ENCODE measurements at places on chromosomes 5 and 9.

DNA sequence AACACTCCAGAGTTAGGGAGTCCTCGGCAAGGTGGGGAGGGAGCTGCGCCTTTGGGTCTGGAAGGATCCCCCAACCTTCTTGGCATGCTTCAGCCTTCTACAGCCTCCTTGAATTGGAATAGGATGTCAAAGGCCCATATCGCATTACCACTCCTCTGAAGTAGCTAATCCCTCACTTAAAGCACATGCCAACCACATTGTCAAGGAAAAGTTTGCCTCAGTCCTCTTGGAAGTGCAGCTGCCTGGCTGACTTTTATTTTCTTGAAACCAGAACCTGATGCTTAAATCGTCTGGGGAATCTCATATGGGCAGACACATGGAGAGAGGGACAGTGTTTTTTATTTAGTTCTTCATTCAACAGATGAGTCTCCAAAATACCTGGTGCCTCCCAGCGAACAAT, 14.5 kb downstream of the CXCL14 start:
- no peak for DNase-seq

GRCh38 chr9:127255692-127256091, 8.9 kb upstream of the GARNL3 start:
- no peak for DNase-seq

DNA sequence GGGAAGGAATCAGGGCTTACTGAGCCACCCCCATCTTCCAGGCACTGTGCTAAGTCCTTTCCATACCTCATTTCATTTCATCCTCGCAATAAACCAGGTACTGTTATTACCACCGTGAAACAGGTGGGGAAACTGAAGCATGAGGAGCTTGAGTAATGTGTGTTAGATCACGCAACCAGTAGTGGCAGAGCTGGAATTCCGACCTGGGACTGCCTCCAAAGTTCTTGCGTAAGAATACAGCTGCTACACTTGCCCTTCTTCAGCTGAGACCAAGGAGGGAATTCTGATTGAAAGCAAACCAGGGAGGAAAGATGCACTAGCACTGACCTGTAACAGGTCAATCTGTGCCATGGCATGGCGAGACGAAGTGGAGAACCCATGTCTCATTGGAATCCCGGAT, 113.4 kb upstream of the MSX2 start:
- DNase-seq: no peak

DNA sequence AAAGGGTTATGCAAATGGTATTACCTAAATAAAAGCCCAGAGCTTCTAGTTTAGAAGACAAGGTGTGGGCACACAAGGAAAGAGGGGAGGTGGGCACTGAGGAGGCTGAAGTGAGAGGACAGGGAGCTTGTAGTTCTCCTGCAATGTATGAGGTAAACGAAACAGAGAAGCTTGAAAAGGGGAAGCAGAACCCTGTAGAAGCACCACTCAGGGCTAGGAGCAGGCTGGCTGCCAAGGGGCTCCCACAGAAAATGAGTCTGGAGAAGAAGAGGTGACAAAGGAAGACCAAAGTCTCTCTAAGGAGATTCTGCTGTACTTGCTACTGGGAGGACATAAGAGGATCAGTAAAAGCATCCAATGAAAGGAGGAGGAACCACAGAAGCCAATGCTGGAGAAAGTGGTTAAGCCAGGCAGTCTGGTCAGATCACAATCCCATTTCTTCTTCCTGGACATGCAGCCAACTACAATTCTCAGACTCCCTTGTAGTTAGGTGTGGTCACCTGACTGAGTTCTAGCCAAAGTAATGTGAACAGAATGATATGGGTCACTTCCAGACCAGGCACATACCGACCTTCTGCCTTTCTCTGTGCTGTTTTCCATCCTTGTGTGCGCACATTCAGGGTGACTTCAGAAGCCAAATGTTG, 174.5 kb upstream of the MAP3K1 start:
- no peak for DNase-seq

DNA sequence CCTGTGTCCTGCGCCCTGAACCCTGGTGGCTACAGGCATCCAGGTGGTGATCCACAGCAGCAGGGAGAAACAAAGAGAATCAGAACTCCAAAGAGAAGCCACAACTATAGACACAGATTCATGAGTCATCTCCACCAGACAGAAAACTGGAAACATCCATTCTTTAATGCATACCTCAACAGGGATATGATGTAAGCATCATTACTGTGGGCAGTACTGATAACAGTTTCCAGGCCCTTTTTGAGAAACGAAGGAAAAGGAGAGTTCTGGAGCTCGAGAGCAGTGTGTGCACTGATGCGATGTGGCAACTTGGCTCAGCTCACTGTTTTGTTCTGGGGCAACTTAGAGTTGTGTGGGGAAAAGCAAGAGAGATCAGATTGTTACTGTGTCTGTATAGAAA, 215.6 kb upstream of the ADAMTS16 start:
- DNase-seq: no peak

GRCh38 chr9:136354592-136355085, 8.9 kb downstream of the DNLZ start:
- no peak for DNase-seq

DNA sequence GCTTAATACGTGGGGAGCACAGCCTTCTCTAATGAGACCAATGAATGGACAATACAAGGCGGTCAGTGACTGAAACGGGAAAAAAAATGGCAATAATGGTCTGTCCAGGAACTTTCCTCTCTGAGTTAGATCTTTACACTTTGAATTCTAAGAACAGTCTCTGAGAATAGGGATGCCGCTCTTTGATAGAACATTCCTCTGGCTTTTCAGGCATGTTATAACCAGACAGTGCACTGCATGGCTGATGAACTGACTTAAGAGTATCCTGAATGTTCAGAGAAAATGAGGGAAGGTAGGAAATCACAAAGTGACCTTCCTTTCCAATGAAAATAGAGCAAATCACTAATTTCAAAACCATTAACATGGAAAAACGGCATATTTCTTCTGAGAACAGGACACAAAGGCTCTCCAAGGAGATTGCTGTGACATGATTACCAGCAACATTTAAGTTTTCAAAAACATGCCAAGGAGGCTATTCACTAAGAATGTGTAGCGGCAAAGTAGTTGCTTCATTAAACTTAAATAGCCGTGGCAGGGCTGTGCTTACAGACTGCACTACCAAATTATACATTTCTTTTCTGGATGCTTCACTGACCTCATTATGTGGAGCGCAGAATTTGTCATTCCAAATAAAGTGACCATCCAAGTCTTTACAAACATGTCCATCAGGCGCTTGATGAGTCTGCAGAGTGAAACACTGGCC, 105.9 kb downstream of the MARCHF3 start:
- DNase-seq: no peak

DNA sequence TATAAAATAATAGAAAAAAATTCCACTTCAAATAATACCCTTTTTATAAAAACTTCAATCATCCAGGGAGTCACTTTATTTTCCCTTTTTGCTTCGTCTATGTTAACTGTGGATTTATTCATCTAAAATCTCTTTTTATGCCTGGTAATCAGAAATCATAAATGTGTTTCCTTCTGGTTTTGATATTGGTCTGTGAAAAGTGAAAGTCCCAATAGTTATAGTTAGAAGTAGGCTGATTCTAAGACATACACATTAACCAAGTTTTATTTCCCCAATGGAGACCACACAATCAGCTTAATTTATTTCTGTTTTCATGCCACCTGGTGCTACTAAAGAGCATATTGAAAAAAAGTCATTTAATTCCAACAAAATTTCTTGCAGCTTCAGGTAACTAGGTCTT, 45.7 kb downstream of the ZNF474 start:
- no peak for DNase-seq

GRCh38 chr5:74667396-74667795, 17.6 kb upstream of the HEXB start:
- DNase-seq: no peak

- DNase-seq: no peak
These were observed 94.6 kb upstream of the EGFLAM start for GRCh38 chr5:38163636-38164237.

DNA sequence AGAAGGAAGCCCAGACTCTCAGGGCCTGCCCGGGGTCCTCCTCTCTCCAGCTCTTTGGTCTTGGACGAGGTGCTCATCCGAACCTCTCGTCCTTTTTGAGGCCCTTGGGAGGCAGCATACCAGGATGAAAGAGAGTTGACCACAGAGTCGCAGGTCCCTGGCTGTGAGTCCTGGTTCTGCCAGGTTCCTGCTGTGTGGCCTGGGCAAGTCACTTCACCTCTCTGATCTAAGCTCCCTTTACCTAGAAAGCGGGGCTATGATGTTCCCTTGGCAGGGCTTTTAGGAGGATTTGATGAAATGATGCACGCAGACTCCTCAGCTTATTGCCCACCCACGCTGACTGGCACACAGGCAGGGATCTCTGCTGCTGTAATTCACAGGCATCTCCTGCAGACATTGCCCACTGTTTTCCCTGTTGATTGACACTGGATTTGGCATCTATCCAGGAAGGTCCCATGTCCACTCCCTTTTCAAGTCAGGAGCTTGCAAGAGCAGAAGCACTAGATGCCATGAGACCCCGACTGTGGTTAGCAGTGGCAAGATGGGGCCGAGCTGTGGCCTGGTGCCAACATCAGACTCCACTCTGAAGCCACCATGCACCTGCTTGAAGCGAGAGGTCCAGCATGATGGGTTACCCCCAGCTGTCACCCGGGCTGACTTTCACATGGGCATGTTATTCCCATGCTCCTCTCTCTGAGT, 71.5 kb downstream of the MACROH2A1 start:
- no peak for DNase-seq

- DNase-seq: no peak
These were observed 69.0 kb upstream of the GGTA1 start for GRCh38 chr9:121568343-121569265.

DNA sequence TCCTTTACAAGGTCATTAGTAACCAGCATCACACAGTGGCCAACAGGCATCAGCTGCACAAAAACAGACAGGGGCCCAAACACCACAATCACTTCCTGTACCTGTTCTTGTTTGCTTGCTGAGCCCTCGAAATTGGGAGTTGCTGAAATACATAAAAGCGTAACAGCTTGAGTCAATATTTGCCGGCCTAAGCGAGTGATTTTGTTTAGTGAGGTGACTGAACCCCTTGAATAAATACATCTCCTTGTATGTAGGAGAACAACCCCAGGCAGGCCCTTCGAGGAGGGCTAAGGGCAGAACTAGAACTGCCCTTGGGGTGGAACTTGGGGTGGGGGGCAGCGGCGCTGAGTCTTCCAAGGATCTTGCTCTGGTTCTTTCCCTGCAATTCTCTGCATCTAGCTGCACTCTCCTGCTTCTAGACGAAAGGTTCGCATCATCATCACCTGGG, 502.5 kb downstream of the RASEF start:
- DNase-seq: peak; percentile 90

- no peak for DNase-seq
These were observed 286.7 kb downstream of the ELAVL2 start for GRCh38 chr9:23539311-23539710.

- DNase-seq: no peak
These were observed 82.9 kb downstream of the CDO1 start for GRCh38 chr5:115733607-115734006.

- no peak for DNase-seq
These were observed 15.3 kb upstream of the GRXCR2 start for GRCh38 chr5:145887976-145888574.

DNA sequence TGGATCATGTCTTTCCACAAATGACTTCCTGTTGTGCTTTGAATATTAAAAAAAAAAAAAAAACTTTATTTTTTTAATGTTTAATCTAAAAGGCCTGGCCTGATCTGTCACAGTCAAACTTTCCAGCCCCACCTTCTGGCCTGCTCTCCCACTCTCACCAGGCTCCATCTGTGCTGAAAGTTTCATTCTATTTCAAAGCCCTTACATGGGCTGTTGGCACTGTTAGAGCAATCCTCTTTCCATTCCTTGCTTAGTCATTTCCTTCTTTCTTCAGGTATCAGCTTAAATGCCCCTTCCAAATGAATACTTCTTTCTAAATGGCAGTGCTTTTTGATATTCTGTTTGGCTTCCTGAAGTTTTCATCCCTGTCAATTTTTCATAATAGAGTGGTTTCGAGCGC, 1104.8 kb upstream of the C9orf72 start:
- no peak for DNase-seq

DNA sequence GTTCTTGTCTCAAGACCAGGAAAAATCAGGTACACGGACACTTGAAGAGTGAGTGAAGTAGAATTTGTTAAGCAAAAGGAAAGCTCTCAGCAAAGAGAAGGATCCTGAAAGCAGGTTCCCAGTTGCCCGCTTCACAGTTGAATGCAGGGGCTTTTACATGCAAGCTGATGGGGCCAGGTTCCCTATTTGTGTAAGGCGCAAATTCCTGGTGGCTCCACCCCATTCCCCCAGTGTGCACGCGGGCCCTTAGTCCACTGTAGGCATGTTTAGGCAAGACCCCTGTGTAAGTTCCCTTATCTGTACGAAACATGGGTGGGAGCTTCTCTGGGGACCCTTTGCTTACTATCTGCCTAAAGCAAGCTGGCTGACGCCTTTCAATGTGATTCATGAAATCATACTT, 2.7 kb upstream of the AGTPBP1 start:
- no peak for DNase-seq

DNA sequence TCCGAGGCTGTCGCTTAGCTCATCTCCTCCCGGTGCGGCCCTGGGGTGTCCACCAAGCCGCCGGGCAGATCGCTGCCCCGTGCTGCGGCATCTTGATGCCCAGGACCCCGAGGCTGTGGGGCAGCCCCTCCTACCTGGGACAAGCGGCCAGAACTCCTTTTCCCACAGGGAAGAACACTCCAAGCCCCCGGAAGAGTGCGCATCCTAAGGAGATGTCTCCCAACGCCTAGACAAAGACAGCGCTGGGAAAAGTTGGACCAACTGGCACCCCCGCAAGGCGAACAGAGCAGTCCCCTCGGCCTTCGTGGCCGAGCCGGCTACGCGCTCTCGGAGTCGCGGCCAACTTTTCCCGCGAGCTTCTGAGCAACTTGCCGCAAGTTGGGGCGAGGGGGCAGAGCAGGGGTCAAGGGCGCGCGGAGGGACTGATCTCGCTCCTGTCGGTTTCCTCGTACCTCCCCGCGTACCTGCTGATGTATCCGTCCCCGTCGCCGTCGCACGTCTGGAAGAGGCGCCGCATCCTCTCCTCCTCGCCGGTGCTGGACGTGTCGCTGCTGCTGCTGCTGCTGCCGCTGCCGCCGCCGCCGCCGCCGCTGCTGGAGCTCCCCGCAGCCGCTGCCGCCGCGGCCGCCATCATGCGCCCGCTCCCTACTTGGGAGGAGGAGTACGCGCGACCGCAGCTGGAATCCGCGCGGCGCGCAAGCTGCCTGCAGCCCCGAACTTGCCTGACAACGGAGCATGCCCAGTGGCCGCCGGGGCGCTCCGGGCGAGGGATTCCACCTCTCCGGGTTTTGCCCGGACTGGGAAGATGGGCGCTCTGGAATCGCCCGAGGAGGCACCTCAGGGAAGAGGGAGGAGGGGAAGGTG, at the start of gene MCC:
TSS of gene MCC (minus strand) at position 673 of the 864 bp plus-strand sequence.
- DNase-seq: no peak

GRCh38 chr9:118318770-118319431, 614.7 kb downstream of the TLR4 start:
- DNase-seq: no peak

- DNase-seq: no peak
These were observed 245.3 kb downstream of the ENC1 start for GRCh38 chr5:74394916-74395880.

GRCh38 chr9:91161465-91162300, 200.0 kb downstream of the AUH start:
- DNase-seq: no peak

GRCh38 chr5:16937503-16938161, 1.5 kb upstream of the MYO10 start:
- DNase-seq: no peak

All from NCI-H1417 treated with DMSO at 0.1 percent for 48 hours (cell line).